ENCODE measurements at places on chromosomes 2 and 18.

DNA sequence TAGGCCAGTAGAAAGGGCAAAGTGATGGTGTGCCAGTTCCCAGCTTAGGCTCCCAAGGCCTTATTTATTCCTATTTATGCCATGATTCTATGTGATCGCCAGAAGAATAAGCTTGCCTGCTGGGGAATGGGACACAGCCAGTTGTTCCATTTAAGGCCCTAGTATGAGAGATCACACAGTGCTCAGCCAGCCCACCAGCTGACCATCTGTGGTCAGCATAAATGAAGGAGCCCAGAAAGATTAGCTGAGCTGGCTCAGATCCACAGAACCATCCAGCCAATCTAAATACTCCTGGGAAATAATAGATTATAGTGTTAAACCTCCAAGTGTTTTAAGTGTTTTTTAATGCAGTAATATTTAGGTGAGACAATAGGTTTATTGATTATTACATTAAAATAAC lies 12.6 kb upstream of the L3MBTL4 start:
- no peak for DNase-seq

DNA sequence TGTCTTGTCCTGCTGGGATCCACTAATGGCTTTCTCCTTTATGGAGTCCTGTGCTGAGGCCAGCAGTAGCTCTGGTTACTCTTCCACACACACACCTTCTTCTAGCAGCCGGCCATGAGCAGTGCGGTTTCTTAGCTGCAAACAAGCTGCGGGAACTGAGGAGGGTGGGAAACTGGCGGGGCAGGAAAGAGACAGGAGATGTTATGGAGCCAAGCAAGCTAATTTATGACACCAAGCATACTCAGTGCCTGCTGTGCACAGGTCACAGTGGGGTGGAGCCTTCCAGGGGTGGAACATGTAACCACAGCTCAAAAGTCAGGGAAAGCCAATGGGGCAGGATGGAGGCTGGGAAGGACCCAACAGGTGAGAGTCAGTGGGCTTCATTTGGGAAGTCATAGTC lies 180.8 kb downstream of the FAM210A start:
- no peak for DNase-seq

- no peak for DNase-seq
Measured at GRCh38 chr2:44902217-44903137, 39.0 kb upstream of the SIX3 start.

DNA sequence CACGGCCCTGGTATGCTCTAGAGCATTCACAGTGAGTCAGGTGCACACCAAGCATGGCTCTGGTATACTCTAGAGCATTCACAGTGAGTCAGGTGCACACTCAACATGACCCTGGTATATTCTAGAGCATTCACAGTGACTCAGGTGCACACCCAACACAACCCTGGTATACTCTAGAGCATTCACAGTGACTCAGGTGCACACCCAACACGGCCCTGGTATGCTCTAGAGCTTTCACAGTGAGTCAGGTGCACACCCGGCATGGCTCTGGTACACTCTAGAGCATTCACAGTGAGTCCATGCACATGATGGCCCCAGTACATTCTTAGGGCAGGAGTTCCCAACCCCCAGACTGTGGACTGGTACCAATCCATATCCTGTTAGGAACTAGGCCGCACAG lies 158.1 kb downstream of the EIPR1 start:
- no peak for DNase-seq

GRCh38 chr18:12093520-12094257 lies at the start of gene ANKRD62:
TSS of gene ANKRD62 (plus strand) at chr18:12093843. CDS start at chr18:12094018, 175 bp downstream.
- DNase-seq = no peak

- no peak for DNase-seq
Measured at GRCh38 chr2:121355488-121355887, 70.5 kb upstream of the TFCP2L1 start.

- no peak for DNase-seq
Measured at GRCh38 chr2:213166109-213166508, 14.7 kb upstream of the IKZF2 start.

DNA sequence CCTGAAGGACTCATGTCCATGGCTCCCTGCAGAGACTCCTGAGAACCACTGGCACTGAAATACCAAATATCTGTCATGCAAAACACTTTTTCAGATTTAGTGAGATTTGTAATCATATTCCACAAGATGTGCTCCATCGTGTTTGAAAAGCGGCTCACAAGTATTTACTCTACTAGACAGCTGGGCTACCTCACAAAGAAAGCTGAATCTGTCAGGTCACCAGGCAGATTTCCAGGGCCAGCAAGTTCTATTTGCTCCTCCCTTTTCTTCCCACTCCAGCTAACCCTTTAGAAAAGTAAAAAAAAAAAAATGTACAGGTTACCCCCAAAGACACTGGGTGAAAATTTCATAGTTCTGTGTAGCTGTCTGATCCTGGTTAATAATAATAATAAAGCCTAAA lies 22.9 kb downstream of the WIPF1 start:
- no peak for DNase-seq

GRCh38 chr2:128520340-128520739 lies 201.7 kb upstream of the HS6ST1 start:
- no peak for DNase-seq

GRCh38 chr18:70397259-70397925 lies 108.5 kb downstream of the SOCS6 start:
- no peak for DNase-seq

Data from stimulated activated CD8-positive, alpha-beta memory T cell treated with anti-CD3 and anti-CD28 coated beads, Interleukin-4, amount 100 ng/mL, for 48 hours (primary cell).